Activated T-cell treated with anti-CD3 and anti-CD28 coated beads, Interleukin-2, amount 50 U/mL, for 24 hours (primary cell): ENCODE measurements at places on chromosomes 5 and 9.

- DNase-seq = no peak
Observed at GRCh38 chr5:9787861-9788600, 157.9 kb upstream of the TAS2R1 start.

GRCh38 chr5:141992349-141992963 lies 20.4 kb downstream of the GNPDA1 start:
- peak; percentile 76 for DNase-seq

DNA sequence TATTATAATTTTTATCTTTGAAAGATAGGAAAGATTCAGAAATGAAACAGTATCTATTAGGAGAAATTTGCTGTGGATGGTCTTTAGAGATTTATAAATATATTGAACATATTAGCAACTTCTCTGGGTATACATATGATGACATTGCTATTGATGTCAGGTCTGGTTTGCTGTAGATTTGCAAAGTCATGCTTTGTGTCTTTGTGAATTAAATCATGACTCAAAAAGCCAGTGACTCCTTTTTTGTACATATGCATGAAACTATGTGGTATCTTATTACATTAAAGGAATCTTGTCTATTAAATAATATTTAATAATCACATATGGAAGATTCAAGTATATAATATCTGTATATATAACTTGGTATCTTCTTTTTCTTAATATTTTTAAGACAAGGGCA lies 141.9 kb downstream of the ST8SIA4 start:
- no peak for DNase-seq

DNA sequence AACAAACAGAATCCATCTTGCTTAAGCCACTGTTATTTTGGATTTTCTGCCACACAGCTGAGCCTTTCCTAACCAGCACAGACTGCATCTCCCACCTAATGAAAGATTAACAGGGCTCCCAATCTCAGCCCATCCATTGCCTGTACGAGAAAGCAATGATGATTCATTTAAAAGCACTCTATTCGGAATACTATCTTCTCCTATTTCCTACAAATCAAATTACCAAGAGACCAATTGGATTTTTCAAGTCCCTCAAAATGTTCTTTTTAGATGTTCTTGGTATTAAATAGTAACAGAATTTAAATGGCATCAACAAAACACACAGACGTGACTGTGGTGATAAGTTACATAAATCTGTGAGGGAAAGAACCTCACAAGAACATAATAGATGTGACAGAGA lies 324.1 kb downstream of the AGTPBP1 start:
- DNase-seq = no peak

DNA sequence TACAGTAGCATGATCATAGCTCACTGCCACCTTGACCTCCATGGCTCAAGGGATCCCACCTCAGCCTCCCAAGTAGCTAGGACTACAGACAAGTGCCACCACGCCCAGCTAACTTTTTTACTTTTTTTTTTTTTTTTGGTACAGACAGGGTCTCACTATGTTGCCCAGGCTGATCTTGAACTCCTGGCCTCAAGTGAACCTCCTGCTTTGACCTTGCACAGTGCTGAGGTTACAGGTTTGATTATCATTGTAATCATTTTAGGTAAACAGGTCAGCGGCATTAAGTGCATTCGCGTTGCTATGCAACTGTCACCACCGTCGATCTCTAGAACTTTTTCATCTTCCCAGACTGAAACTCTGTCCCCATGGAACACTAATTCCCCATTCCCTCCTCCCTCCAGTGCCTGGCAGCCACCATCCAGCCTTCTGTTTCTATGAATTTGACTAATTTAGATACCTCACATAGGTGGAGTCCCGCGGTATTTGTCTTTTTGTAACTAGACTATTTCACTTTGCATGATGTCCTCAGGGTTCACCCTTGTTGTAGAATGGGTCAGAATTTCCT lies 5.8 kb upstream of the CARD19 start:
- peak; percentile 26 for DNase-seq

DNA sequence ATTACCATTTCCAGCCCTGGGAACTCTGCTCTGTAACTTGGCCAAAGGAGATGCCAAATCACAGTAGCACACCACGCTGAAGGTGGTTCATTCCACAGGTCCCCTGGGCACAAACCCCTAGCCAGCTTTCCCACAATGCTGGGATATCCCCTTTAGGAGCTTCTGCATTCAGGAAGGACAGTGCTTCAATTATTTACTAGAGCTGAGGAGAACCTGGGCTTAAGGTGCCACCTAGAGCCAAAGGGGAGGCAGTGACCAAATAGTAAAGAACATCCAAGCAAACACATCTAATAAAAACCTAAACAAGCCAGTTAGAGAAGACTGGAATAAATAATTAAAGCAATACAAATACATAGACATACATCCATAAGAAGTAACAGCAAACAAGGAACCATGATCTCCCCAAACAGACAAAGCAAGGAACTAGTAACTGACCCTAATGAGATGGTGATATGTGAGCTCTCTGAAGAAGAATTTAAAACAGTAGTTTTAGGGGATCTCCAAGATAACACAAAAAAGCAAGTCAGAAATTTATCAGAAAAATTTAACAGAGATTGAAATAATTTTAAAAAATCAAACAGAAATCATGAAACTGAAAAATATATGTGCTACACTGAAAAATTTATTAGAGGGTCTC lies 14.6 kb downstream of the KIF4B start:
- DNase-seq = no peak

DNA sequence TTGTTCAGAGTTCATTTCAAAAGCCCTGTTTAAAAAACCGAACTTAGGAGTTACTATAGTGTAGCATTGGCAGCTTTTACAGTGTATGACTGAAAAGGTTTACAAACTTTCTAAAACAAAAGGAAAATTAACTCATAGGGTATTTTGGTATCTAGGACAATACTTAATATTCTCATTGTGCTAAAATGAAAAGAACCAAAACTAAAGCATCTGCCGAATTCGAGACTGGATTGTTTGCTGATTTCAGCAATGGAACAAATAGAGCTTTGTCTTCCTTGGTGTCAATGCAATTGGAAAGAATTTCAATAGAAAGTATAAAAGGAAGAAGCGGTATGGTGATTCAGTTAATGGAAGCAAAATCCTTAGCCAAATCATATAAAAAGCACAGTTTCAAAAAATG lies 254.1 kb downstream of the SLF1 start:
- DNase-seq = no peak

GRCh38 chr5:54775645-54776044 lies 209.7 kb downstream of the ESM1 start:
- DNase-seq = no peak
